ENCODE measurements at places on chromosomes 13 and 19. TPM values are rescaled to one million over a fixed set of nuclear protein-coding genes. Genes with fewer than 3 reads are reported as not detected.

DNA sequence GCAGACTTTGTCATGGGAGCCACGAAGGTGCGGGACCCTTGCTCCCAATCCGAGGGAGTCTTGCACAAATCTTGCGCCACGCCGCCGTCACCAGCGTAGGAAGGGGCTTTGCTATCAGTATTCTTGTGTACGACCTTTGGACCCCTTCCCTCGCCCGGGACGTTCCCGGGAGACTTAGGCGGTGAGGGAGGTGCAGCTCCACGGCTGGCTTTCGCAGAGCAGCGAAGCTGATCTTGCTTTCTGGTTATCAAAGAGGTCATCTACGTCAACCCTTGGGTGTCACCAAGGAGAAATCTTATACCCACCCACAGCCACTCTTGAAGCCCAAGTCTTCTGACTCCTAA, 583 bp downstream of the TECR start:
- no peaks in the 10 kb centered on the region for H3K27me3 ChIP-seq
- peak overlapping the region; percentile 98 for H3K4me3 ChIP-seq
- no peak for DNase-seq
- H3K4me1 ChIP-seq = peaks cover 18% of the 10 kb centered on the region

- no peaks in the 10 kb centered on the region for H3K27me3 ChIP-seq
- H3K36me3 ChIP-seq = no peaks in the 10 kb centered on the region
- H3K27ac ChIP-seq = no peak overlapping the region
- H3K4me3 ChIP-seq = no peak overlapping the region
- no peaks in the 10 kb centered on the region for H3K4me1 ChIP-seq
Observed at GRCh38 chr13:21882766-21883165, 211.9 kb downstream of the FGF9 start.

DNA sequence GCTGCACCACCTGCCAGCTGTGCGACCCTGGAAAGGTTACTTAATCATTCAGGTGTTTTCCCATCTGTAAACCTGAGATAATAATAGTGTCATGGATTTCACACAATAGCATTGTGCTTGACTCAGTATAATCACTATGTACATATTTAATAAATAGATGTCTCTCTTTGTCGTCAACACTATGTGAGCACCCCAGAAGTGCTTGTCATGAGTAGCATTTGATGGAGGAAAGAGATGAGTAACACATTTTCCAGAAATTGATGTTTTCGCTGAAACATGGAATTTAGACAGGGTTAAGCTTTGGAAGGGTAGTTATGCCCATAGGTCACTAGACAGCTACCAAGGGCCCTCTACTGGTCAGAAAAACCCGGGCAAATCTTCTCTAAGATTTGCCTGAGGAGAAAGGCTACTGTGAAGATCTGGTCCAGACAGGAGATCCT, 9.5 kb upstream of the MBNL2 start:
- H3K36me3 ChIP-seq = no peaks in the 10 kb centered on the region
- no peaks in the 10 kb centered on the region for H3K4me1 ChIP-seq
- no peak overlapping the region for H3K27ac ChIP-seq
- peak; percentile 69 for DNase-seq

DNA sequence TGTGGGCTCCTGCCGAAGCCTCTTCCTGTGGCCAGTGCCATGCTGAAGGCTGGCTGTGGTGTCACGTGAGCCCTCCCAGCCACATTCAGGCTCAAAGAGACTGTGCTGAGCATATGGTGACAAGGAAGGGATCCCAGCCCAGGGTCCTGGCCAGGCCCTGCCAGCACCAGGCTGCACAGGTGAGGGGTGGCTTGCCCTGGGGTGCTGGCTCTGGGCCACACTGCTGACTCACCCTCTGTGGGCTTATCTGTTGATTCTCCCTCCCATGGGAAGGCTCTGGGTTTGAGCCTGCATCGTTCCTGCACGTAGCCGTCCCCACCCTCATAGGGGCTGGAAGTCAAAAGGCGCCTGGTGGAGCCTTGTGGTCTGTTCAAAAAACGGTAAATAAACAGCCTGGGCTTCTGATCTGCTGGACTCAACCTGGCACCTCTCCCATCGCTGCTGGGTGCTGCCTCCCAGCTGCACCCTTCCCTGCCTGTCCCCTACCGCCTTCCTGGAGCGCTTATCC, 31.1 kb downstream of the DNM2 start:
- H3K27me3 ChIP-seq = no peaks in the 10 kb centered on the region
- H3K4me1 ChIP-seq = peaks cover 6% of the 10 kb centered on the region
- no peak overlapping the region for H3K4me3 ChIP-seq
- H3K36me3 ChIP-seq = no peaks in the 10 kb centered on the region
- H3K27ac ChIP-seq = no peak overlapping the region

- no peaks in the 10 kb centered on the region for H3K36me3 ChIP-seq
- no peak overlapping the region for H3K27ac ChIP-seq
- H3K4me1 ChIP-seq = no peaks in the 10 kb centered on the region
- peak; percentile 23 for DNase-seq
- no peak overlapping the region for H3K4me3 ChIP-seq
Observed at GRCh38 chr13:65932587-65933239, 1297.4 kb downstream of the PCDH9 start.

DNA sequence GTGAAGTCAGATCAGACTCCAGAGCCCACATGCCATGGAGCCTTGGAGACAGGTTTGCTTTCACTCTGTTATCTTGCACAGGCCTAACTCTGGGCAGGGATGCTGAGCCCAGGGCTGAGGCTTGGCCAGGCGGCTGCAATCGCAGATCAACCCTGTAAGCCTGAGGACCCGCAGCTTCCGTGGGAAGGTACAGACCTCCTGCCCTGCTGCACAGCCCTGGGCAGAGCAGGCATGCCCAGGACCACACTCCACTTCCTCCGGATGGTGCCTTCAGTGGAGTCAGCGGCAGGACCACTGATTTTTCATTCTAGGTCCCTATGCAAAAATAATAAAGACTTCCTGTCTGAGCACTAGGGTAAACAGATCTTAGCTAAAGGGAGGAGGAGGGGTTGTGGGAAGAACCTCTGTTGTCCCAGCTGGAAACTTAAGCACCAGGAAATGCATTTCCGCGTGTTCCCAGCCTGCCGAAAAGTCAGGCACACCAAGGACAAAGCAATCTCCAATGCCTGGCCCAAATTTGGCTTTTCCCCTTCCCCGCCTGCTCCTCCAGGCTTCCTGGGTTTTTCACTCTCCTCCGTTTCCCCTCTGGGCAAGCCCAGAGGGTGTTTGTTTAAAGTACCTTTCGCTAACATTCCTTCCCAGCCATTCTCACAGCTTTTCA, 87.3 kb downstream of the KCTD15 start:
- no peak overlapping the region for H3K27ac ChIP-seq
- no peak for DNase-seq
- peaks cover 20% of the 10 kb centered on the region for H3K27me3 ChIP-seq
- H3K4me1 ChIP-seq = no peaks in the 10 kb centered on the region

- H3K4me1 ChIP-seq = peaks cover 14% of the 10 kb centered on the region
- H3K27me3 ChIP-seq = no peaks in the 10 kb centered on the region
- H3K4me3 ChIP-seq = no peak overlapping the region
- no peak for DNase-seq
Observed at GRCh38 chr19:40224342-40225150, 1.9 kb downstream of the CCNP start.

- no peak overlapping the region for H3K4me3 ChIP-seq
- H3K27ac ChIP-seq = peak overlapping the region; percentile 53
- peaks cover 48% of the 10 kb centered on the region for H3K36me3 ChIP-seq
- peaks cover 41% of the 10 kb centered on the region for H3K4me1 ChIP-seq
- no peaks in the 10 kb centered on the region for H3K27me3 ChIP-seq
Observed at GRCh38 chr19:34228347-34228746, 26.0 kb upstream of the GARRE1 start.

DNA sequence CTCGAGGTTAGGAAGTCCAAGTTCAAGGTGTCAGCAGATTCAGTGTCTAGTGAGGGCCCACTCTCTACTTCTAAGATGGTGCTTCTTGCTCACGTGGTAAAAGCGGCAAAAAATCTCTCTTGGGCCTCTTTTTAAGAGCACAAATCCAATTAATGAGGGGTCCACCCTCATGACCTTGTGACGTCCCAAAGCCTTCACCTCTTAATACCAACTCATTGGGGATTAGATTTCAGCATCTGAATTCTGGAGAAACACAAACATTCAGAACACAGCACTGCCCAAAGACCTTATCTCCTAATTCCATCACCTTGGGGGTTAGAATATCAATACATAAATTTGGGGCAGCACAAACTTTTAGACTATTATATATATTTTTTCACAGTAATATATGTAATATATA, 146.4 kb upstream of the GPC6 start:
- no peak overlapping the region for H3K27ac ChIP-seq
- H3K27me3 ChIP-seq = 0 out of 2 replicates have a peak, but pooled peaks cover 20% of the 10 kb centered on the region
- H3K36me3 ChIP-seq = no peaks in the 10 kb centered on the region
- DNase-seq = no peak

DNA sequence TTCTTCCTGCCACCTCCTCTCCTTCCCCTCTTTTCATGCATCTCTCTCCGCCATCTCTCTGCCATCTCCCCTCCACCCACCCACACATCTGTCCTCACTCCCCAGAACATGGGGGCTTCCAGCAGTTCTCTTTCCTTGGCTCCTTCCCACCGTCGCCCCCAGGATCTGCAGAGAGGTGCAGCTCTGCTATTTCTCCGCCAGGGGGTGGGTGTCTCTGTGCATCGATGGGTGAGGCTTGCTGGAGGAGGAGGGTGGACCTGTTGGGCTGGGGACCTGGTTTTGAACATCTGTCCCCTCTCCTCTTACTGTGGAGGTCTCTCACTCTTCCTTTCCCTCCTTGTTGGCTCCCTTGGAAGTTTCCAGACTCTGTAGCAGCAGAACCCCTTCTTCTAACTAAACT, 51.7 kb downstream of the MYH14 start:
- no peak overlapping the region for H3K27ac ChIP-seq
- no peaks in the 10 kb centered on the region for H3K4me1 ChIP-seq
- no peak overlapping the region for H3K4me3 ChIP-seq
- H3K27me3 ChIP-seq = no peaks in the 10 kb centered on the region
- no peaks in the 10 kb centered on the region for H3K36me3 ChIP-seq
- DNase-seq = no peak

DNA sequence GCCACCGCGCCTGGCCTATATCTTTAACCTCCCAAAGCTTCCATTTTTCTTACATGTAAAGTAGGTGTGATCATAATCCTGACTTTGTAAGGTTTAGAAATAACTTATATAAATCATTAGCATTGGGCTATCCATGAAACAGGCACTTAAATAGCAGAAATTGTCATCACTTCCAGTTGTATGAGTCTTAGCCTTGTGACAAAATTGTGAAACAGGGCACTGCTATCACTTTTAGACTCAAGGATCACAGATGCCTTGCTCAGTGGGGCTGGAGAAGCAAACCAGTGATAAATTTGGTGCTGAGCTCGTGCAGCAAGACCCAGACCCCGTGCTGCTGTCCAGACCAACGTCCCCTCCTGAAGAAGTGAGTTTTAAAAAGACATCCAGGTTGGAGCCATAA, 209.7 kb downstream of the KATNAL1 start:
- no peaks in the 10 kb centered on the region for H3K36me3 ChIP-seq
- H3K27ac ChIP-seq = no peak overlapping the region

GRCh38 chr13:30466358-30466714, 600 bp upstream of the HMGB1 start:
- H3K27ac ChIP-seq = peak overlapping the region; percentile 96
- H3K36me3 ChIP-seq = peaks cover 20% of the 10 kb centered on the region
- peaks cover 34% of the 10 kb centered on the region for H3K4me1 ChIP-seq
- peak; percentile 64 for DNase-seq
- H3K4me3 ChIP-seq = peak overlapping the region; percentile 84

GRCh38 chr13:74784959-74785358, 650.8 kb upstream of the KLF12 start:
- no peaks in the 10 kb centered on the region for H3K4me1 ChIP-seq
- no peaks in the 10 kb centered on the region for H3K27me3 ChIP-seq
- H3K27ac ChIP-seq = no peak overlapping the region
- H3K36me3 ChIP-seq = no peaks in the 10 kb centered on the region

DNA sequence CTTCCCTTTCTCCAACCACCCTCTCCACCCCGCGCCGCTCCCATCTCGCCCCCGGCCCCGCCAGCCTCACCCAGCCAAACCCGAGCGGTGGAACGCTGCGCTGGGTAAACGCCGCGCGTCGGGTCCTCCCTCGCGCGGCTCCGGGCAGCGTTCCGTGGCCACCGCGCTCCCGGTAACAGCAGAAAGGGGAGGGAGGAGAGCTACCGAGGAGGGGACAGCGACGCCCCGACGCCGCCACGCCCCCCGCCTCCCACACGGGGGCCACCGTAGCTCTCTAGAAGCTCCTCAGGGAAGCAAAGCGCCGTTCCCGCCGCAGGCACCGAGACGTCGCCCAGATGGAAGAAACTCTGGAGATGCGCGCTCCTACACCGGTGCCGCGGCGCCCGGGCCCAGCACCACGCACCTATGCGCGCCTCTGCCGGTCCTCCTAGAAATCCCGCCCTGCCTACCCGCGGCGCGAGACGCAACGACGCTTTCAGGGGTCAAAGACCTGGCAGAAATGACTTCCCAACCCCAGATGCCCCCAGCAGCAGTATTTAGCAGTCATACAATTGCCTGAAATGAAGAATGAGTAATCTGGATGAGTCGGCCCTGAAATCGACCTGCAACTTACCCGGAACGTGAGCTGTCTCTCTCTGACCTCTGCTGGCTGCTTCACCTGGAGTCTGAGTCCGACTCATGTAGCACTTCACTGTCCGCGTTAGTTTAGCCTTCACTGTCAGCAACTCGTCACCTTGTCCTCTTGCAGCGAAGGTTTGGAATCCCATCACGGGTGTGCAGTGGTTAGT, at the start of gene RUBCNL:
Gene RUBCNL (minus strand): TSS at position 189 of the 788 bp plus-strand sequence. CDS start 14,777 bp downstream, outside the sequence.
- peak within 1 kb of the TSS; percentile 71 for H3K4me3 ChIP-seq
- H3K27me3 ChIP-seq = no peaks in the 10 kb centered on the region
- peaks cover 3% of the 10 kb centered on the region for H3K4me1 ChIP-seq
- H3K36me3 ChIP-seq = no peaks in the 10 kb centered on the region
- H3K27ac ChIP-seq = no peak within 1 kb of the TSS

DNA sequence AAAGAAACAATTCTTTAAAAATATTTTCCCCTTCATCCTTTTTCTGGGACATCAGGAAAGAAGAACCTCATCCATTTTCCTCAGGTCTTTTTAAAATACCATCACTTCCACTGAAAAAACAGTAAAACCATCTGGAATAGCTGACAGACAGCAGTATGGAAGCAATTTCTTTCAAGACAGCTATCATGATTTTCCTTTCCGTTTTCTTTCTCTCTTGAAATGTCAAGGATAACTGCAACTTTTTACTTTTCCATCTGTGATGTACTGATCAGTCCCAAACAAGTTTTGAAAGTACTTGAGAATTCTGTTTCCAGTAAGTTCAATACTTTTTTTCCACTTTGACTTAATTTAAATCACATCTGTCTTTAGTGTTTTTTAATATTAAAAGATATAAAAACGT, 211.2 kb downstream of the LHFPL6 start:
- H3K4me3 ChIP-seq = no peak overlapping the region
- no peaks in the 10 kb centered on the region for H3K4me1 ChIP-seq
- H3K36me3 ChIP-seq = no peaks in the 10 kb centered on the region
- no peak for DNase-seq
- no peak overlapping the region for H3K27ac ChIP-seq
- H3K27me3 ChIP-seq = no peaks in the 10 kb centered on the region

RNASEH2B gene
- total RNA-seq = 28.3 TPM

LILRA1 gene
- total RNA-seq = not detected

ZNF837 gene
- total RNA-seq = 2.5 TPM

C19orf33 gene
- not detected for total RNA-seq

MCEMP1 gene
- total RNA-seq = not detected

EPSTI1 gene
- 9.4 TPM for total RNA-seq

ARHGEF7 gene
- total RNA-seq = 29.5 TPM
